Hematopoietic multipotent progenitor cell treated with erythropoietin and hydrocortisone succinate and interleukin-3 and kit ligand, for 17 days (in vitro differentiated cells): ENCODE measurements at places on chromosomes 2 and 18.
A peak's percentile ranks its signal among the peaks of the same experiment; 100 is the strongest.

- no peak for DNase-seq
Observed at GRCh38 chr2:148909114-148909513, 34.1 kb downstream of the KIF5C start.

DNA sequence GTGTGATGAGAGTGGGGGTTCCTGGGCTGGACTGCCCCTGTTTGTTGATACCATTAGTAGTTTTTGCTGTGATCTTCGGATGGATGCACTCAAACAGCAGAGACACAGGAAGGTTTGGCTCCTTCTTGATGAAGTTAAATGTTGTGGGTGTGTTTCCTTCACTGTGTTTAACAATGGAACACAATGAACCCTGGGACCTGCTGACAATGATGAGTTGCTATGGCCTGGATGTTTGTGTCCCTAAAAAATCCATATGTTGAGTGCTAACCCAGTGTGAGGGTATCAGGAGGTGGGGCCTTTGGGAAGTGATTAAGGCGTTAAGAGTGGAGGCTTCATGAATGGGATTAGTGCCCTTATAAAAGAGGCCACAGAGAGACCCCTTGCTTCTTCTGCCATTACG, 237.4 kb upstream of the HS6ST1 start:
- no peak for DNase-seq

- no peak for DNase-seq
Observed at GRCh38 chr2:205047273-205047839, 502.1 kb downstream of the PARD3B start.

- no peak for DNase-seq
Observed at GRCh38 chr2:170863087-170863486, 46.4 kb downstream of the GAD1 start.

DNA sequence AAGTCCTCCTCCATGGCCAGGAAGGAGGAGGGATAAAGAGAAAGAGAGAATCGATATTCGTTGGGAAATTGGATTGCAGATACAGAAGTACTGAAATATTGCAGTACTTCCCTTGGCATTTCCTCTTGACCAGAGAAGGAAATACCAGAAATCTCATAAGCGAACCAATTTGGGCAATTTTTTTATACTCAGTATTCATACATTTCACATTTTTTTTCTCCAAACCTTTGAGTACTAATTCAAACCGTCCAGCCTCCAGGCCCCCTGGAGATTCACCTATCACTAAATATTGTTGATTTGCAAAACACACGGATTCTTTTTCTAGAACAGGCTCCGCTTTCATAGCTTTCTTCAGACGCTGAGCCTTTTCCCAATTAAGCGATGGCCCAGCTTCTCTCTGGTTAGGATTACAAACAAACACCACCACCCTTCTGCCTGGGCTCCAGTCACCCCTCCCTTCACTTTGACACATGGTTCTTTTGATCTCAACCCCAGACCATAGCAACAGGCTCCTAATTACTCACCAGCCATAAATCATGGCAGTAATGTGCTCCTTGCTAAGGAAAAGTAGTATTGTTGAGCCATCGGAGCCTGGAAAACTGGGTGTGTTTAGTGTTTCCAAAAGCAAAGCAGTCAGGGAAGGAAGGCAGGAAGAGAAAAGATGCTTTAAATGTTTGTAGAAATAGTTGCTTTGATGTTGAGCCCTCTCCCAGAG, 138.4 kb upstream of the CCDC68 start:
- DNase-seq: no peak

DNA sequence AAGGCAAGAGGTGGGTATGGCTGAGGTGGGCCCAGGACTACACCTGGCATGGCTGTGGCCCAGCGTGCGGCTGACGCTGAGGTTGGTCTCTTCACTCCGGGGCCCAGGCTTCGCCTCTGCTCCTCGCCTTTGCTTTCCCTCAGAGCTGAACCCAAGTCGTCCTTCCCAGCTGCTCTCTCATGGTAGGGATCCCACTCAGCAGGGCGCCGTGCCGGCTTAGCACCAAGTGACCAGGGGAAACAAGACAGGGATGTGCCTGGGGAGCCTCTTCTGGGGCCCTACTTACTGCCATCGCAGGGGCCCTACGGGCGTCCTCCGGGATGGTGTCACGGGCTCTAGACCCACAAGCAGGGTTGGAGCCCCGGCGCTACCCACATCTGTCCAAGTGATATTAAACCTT, 138.1 kb upstream of the ALKAL2 start:
- DNase-seq: no peak

DNA sequence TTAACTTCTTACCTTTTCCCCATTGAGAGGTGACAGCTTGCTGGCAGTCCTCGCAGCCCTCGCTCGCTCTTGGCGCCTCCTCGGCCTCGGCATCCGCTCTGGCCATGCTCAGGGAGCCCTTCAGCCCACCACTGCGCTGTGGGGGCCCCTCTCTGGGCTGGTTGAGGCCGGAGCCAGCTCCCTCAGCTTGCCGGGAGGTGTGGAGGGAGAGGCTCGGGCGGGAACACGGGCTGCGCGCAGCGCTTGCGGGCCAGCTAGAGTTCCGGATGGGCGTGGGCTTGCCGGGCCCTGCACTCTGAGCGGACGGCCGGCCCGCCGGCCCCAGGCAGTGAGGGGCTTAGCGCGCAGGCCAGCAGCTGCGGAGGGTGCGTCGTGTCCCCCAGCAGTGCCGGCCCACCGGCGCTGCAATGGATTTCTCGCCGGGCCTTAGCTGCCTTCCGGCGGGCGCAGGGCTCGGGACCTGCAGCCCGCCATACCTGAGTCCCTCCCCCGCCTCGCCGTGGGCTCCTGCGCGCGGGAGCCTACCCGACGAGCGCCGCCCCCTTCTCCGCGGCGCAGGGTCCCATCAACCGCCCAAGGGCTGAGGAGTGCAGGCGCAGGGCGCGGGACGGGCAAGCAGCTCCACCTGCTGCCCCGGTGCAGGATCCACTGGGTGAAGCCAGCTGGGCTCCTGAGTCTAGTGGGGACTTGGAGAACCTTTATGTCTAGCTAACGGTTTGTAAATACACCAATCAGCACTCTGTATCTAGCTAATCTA, 335.0 kb downstream of the CBLN2 start:
- no peak for DNase-seq

DNA sequence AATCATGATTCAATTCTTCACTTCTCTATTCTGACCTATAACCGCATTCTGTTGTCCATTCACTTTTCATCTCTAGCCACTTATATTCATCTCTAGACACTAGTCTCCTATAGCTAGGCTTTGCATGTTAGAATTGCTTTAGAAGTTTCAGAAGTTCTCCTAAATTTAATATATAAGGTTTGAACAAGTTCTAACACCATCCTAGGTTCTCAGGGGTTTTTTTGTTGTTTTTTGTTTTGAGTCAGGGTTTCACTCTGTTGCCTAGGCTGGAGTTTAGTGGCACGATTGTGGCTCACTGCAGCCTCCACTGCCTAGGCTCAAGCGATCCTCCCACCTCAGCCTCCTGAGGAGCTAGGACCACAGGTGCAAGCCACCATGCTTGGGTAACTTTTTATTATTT, 19.9 kb downstream of the WDSUB1 start:
- DNase-seq: no peak

DNA sequence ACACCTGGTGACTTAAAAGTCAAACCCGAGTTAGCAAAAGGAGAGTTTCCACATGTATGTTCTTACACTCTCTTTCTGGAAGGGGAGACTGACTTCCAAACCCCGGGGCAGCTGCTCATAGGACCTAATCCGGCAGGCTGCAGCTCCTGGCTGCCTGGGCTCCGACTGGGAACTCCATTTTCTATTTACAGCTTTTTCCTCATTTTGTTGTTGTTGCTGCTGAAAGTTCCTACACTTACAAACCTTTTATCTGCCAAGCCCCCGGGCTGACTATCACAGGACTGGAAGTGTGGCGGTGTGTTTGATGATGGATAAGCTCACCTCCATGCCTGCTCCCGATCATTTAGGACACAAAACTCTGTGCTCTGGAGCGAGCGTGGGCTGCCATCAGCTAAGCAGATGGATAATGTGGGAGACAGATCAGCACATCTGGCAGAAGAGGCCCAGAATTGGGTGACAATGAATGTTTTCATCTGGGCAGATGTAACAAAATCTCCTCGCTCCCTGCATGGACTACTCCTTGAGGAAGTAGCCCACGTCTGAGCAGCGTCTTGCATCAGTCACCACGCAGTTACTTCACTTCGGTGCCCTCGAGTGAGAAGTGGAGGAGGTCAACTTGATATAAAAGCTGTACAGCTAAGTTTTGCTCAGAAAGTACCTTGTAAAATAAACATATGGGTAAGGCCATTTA, 114.4 kb upstream of the COPS8 start:
- DNase-seq: no peak

- DNase-seq: no peak
Observed at GRCh38 chr2:134174711-134175110, 79.2 kb upstream of the MGAT5 start.

- DNase-seq: no peak
Observed at GRCh38 chr18:51021226-51021965, 8.6 kb upstream of the SMAD4 start.

- DNase-seq: no peak
Observed at GRCh38 chr2:202508686-202509085, 126.1 kb upstream of the FAM117B start.

- DNase-seq: no peak
Observed at GRCh38 chr2:231668981-231669380, 39.3 kb upstream of the PTMA start.

GRCh38 chr2:72994282-72994990, 77.1 kb downstream of the SFXN5 start:
- DNase-seq: no peak

- DNase-seq: no peak
Observed at GRCh38 chr2:180050246-180050645, 43.1 kb upstream of the CWC22 start.

GRCh38 chr18:805755-806110, 6.3 kb downstream of the YES1 start:
- DNase-seq: no peak

DNA sequence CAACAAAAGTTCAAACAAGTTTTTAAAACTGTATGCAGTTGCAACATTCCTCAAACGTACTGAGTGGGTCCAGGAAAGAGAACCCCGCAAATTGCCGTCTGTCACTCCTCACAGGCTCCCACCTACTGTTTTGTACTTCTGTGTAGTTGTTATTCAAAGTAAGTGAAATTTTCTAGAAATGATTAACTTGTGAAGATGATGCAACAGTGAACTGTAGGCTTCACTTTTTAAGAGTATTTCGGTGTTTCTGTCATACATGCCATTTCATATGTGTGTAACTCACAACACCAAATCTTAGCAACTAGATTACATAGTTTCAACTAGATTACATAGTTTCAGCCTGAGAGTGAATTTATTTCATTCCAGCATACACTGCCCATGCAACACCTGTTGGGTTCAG, 226.0 kb upstream of the TANK start:
- no peak for DNase-seq

- DNase-seq: no peak
Observed at GRCh38 chr2:27717070-27717795, 53.5 kb downstream of the SLC4A1AP start.

GRCh38 chr2:178275600-178275999, 81.3 kb downstream of the OSBPL6 start:
- DNase-seq: no peak

- DNase-seq: no peak
Observed at GRCh38 chr18:52861558-52861957, 521.6 kb downstream of the DCC start.

- no peak for DNase-seq
Observed at GRCh38 chr2:126494593-126494992, 161.4 kb upstream of the GYPC start.

GRCh38 chr2:18924386-18924785, 335.0 kb upstream of the NT5C1B start:
- no peak for DNase-seq

- no peak for DNase-seq
Observed at GRCh38 chr2:48346124-48346536, 183.8 kb upstream of the STON1 start.

GRCh38 chr2:216950547-216950946, 90.7 kb upstream of the TNP1 start:
- no peak for DNase-seq

DNA sequence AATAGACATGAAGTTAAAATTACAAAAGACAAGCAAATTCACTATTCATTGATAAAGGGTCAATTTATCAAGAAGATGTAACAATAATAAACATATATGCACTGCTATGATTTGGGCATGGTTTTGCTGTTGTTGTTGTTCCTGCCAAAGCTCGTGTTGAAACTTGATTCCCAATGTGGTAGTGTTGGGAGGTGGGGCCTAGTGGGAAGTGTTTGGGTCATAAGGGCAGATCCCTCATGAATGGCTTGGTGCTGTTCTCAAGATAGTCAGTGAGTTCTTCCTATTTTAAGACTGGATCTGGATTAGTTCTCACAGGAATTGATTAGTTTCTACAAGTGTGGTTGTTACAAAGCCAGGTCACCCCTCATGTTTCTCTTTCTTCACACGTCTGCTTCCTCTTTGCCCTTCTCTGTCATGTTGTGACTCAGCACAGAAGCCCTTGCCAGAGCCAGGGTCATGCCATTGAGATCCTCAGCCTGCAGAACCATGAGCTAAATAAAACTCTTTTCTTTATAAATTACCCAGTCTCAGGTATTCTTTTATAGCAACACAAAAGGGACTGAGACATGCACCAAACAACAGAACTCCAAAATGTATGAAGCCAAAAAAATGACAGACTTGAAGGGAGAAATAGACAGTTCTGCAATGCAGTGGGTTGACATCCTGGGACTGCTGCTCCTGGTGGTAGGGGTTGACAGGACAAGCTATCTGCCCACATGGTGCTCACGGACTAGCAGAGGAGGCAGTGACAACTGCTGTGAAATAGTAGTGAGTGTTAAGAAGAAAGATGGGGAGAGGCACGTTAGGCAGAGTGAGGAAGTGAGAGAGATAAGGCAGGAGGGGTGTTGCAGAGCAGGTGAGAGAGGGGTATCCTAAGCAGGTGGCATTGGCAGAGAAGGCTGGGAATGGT, 18.6 kb upstream of the SKA1 start:
- no peak for DNase-seq

DNA sequence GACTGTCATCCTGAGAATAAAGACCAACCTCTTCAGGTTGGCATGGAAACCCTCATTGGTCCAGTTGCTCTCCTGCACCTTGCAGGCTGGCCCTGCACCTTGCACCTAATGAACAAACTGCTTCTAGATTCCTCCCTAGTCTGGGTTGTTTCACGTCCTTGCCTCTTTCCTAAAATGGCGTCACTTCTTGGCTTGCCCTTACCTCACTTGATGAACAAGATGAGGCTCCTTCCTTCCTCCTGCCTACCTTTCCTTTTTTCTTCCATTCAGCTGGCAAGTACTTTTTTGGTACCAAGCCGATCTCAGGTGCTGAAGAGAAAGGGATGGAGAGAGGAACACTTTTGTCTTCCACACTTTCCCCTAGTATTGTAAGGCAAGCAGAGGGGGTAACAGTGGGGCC, 74.5 kb downstream of the MYCN start:
- DNase-seq: no peak

GRCh38 chr2:175698061-175698460, 304.0 kb downstream of the LNPK start:
- no peak for DNase-seq

GRCh38 chr2:157737656-157738055, 109.0 kb upstream of the ACVR1C start:
- DNase-seq: no peak

- DNase-seq: peak; percentile 20
Observed at GRCh38 chr2:234881413-234882241, 70.2 kb upstream of the SH3BP4 start.
